T-helper 2 cell treated with Interferon-gamma antibody and Interleukin-4, amounts not matched to agents 100 ng/mL and 5 ng/mL, for 36 hours (primary cell): ENCODE measurements at places on chromosomes 16 and 17. TPM values are rescaled to one million over a fixed set of nuclear protein-coding genes. Genes with fewer than 3 reads are reported as not detected.

TBC1D3 gene
- total RNA-seq: not detected in 2 replicates

EMP2 gene
- total RNA-seq: not detected in 2 replicates

SLC5A11 gene
- 0.41 TPM in 1 of 2 replicates, not detected in the other for total RNA-seq

HCRT gene
- not detected in 2 replicates for total RNA-seq

TBC1D3I gene
- 0.77 and 0.84 TPM in 2 replicates for total RNA-seq

P2RX5 gene
- 71.5 and 73.1 TPM in 2 replicates for total RNA-seq

CNGB1 gene
- not detected in 2 replicates for total RNA-seq

KRTAP9-8 gene
- not detected in 2 replicates for total RNA-seq

SKAP1 gene
- 112 and 117 TPM in 2 replicates for total RNA-seq
